Dorsolateral prefrontal cortex (tissue), 122 donors: ENCODE measurements at places on chromosomes 2 and 18. TPM values are rescaled to one million over a fixed set of nuclear protein-coding genes. Genes with fewer than 3 reads are reported as not detected.
A peak's percentile ranks its signal among the peaks of the same experiment; 100 is the strongest.

GRCh38 chr2:179106676-179107428 is 56.9 kb upstream of the CCDC141 start:
- DNase-seq, result no peak

LRP2 gene
- 47.5 TPM for total RNA-seq

DNA sequence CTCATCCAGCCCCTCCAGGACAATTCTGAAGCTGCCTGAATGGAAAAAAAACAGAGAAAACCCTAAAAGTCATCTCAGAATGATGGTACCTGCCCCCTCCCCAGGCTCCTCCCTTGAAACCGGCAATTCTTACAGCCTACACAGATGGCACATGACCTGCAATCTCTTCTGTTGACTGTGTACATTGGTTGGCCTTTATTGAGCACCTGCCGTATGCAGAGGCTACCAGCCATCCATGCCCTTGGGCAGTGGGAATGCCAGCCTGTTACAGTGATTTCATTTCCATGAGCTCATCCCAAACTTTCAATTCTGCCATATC is 57.1 kb downstream of the EMX1 start:
- DNase-seq, result no peak

DNA sequence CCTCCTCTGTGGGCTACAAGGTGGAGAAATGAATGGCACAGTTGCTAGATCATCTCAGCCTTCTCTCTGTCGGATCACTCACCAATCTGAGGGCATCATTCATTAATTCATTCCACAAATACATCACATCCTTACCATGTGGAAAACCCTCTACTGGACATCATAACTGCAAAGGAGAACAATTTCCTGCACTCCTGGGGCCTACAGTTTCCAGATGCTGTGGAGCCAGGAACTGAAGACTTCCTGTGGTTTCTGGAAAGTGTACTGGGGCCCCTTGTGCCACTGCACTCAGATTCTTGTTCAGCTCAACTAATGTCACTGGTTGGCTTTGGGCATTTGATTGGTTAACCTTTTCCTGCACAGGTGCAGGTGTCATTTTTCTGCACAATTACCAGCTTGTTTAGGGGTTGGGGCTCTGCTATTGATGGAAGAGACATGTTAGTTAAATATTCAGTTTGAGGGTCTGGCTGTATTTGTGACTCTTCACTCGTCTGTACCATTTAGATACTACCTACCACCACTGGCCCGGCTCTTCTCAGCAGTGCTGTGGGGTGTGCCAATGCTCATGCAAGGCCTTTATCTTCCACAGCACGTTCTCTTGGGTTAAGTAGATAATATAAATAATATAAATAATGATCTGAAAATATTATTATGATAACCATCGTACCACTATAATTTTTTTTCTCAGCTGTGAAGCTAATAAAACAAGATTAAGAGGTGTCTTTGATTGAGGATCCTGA is 427.3 kb downstream of the TSN start:
- no peak for DNase-seq

DNA sequence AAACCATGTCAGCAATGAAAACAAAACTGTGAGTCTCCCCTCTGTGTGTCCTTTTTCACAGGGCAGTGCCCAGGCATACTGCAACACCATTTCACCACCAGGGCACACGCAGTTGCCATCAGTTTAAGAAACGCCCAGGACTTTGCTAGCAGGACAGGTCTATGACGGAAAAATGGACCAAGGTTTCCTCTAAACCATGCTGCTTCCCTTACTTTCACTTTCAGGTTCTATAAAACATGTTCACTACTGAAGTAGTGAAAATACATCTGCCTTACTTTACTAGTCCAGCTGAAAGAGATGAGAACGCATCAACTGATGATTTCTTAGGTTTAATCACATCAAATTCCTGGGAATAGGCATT is 110.5 kb downstream of the TCF4 start:
- DNase-seq, result no peak

DNA sequence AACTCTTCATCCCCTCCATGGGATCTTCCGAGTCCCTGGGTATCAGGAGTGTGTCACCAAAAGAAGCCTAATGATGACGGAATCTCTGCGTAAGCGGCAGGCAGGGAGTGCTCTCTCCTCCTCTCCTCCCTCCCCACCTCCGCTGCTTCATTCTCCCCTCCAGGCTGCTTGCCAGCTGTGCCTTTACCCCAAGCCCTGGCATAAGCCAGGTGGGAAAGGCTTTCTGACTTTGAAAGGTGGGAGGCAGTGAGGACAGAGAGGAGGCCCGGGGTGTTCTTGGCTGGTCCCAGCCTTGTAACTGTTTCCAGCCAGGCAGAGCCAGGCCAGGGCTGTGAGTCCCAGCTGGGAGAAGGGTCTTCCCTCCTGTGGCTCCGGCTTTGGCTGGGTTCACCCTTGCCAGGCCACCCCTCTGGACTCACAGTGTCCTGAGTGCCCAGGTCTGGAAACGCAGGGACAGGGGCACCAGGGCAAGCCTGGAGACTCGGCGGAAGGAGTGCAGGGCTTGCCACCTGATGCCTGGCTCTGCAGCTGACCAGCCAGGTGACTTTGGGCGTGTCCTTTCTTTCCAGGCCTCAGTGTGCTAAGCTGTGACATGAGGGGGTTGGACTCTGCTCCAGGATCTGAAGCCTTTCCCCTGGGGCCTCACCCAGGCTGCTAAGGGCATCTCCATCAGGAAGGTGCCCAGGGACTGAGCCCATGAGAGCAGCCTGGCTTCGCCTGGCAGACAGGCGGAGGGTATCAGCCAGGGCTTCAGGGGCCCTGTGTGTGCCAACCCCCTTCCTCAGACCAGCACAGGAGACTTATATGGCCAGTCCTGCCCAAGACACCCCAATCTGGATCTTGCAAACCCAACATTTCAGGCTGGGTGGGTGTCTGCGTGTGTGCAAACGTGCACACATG is 32.7 kb upstream of the HPCAL1 start:
- no peak for DNase-seq

PASK gene
- 30.7 TPM for total RNA-seq

DNA sequence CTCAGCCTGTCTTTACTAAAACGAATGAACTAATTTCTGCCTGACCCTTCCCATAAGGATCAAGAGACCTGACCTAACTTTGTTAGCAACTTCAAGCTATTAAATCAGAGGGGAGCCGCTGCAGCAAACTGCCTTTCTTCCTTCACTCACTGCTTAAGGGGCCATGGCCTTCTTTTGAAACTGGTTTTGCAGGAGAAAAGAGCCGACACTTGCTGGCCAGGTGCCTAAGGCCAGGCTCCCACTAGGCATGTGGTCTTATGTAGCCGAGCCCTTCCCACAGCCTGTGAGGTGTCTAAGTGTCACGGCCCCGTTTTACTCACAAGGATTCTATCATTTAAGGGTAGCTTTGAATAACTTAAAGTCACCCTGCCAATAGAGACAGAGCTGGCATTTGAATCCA is 130.8 kb downstream of the ZNF236 start:
- DNase-seq, result no peak

DNA sequence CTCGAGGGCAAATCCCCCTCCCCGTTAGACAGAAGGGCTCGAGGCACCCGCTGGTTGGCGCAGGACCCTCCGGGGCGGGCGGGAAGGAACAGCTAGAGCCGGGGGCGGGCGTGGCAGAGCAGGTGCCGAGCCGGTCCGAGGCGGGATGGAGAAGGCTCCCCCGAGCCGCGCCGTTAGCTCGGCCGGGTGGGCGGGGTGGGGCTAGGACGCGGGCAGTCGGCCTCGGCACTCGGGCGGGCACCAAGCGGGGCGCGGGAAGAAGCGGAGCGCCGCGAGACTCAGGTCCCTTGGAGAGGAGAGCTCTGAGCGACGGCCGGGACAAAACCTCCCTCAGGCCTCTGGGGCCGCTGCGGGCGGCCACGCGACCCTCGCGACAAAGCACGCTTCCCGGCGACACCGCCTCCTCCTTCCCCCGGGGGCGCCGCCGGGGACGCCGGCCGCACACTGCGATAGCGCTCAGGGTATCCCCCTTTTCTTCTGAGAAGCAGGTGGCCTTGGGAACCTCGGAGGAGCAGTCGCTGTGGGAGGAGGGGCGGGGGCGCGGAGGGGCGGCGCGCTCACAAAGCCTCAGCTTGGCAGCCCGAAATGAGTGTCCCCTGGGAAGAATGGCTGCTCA is 721 bp downstream of the FHOD3 start:
- no peak for DNase-seq

PLGLB1 gene
- 25.6 TPM for total RNA-seq

DNA sequence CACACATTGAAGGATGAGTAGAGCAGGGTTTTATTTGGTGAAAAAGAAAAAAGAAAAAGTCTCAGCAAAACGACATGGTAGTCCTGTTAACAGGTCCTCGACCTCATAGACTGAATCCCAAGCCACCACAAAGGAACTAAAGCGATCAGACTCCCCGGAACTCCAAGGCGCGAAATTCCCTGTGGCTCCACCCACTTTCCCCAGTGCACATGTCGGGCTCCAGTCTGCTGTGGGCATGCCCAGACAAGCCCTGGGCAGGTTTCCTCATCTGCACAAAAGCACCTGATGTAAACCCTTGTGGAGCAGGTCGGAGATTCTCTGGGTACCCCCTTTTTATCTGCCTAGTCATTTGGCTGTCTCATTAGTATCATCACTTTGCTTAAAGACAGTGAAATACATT is 170.7 kb upstream of the FSIP2 start:
- no peak for DNase-seq

CRYGB gene
- not detected for total RNA-seq

GRCh38 chr2:209529579-209529978 is 105.7 kb downstream of the MAP2 start:
- DNase-seq, result no peak

GRCh38 chr2:223442847-223443246 is 159.3 kb downstream of the SCG2 start:
- no peak for DNase-seq

DNA sequence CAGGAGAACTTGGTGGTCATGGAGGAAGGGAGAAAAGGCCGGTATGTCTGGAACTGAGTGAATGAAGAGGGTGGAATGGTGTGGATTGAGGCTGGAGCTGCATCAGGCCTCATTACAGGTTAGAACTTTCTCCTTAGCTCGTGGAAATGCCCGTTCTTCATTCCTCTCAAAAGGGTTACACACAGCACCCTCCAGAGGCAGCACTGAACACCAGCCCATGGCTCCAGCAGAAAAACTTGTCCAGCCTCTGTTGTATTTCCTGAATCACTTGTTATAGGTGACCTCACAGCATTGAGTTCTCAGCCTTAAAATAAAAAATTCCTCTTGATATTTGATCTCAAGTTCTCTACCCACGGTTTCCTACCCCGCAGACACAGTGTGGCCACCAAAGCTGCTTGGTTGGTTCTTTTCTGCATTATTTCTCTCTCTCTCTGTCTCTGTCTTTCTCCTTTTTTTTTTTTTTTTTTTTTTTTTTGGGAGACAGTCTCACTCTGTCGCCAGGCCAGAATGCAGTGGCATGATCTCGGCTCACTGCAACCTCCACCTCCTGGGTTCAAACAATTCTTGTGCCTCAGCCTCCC is 89.6 kb downstream of the ITGB1BP1 start:
- DNase-seq, result peak; percentile 62

SLC1A4 gene
- 57.5 TPM for total RNA-seq

- no peak for DNase-seq
Measured at GRCh38 chr18:60172030-60172429, 200.5 kb downstream of the MC4R start.

GRCh38 chr18:57747809-57748680 is 55.1 kb downstream of the ATP8B1 start:
- DNase-seq, result no peak

ATP6V1C2 gene
- total RNA-seq, result 2.3 TPM

CPS1 gene
- 5.4 TPM for total RNA-seq

ZBTB7C gene
- total RNA-seq, result 15.4 TPM

- DNase-seq, result no peak
Measured at GRCh38 chr2:146632707-146633106, 1212.1 kb upstream of the ACVR2A start.

GRCh38 chr2:173075781-173076580 is at the start of gene MAP3K20:
MAP3K20 (plus strand) TSS chr2:173075846; CDS start chr2:173091032, 15,186 bp downstream.
- DNase-seq, result peak; percentile 68

- no peak for DNase-seq
Measured at GRCh38 chr18:63339920-63340484, 20.4 kb upstream of the BCL2 start.

DSC1 gene
- total RNA-seq, result 0.63 TPM
